ENCODE measurements at places on chromosomes 16 and 17.

- no peak for DNase-seq
These were observed 7.5 kb downstream of the CD7 start for GRCh38 chr17:82309656-82310570.

GRCh38 chr17:67491009-67491680 lies 114.1 kb downstream of the PITPNC1 start:
- peak; percentile 76 for DNase-seq

- peak; percentile 58 for DNase-seq
These were observed 196.7 kb upstream of the GSE1 start for GRCh38 chr16:85416228-85417109.

- DNase-seq: no peak
These were observed 58.1 kb downstream of the SLFN11 start for GRCh38 chr17:35315283-35315682.

- peak; percentile 63 for DNase-seq
These were observed 76.2 kb downstream of the NT5M start for GRCh38 chr17:17379197-17379991.

DNA sequence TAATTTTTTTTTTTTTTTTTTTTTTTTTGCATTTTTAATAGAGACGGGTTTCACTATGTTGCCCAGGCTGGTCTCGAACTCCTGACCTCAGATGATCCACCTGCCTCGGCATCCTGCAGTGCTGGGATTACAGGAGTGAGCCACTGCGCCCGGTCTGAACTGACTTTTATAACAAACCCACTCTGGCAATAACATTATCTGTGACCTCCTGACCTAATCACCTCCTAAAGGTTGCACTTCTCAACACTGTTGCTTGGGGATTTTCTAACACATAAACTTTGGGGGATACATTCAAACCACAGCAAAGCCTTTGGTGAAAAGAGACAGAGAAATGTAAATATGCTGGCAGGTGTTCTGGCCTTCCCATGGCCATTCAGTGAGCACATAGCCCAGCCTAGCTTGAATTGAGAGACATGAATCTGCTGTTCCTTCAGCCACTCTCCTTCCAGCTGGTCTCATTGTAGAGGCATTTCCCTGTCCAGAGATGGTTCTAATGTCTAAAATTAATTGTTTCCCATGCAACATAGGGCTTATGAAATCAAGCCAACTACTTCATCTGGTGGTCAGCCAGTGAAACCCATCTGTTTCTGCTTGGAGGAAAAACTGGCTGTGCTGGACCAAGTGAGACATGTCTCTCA lies 28.3 kb downstream of the LYRM1 start:
- DNase-seq: no peak

- no peak for DNase-seq
These were observed 151.5 kb upstream of the TOM1L1 start for GRCh38 chr17:54749157-54749556.

- DNase-seq: no peak
These were observed 18.8 kb downstream of the ZNF652 start for GRCh38 chr17:49343273-49343672.

GRCh38 chr17:1012823-1013728 lies 16.1 kb downstream of the TIMM22 start:
- DNase-seq: no peak

- peak; percentile 34 for DNase-seq
These were observed 64.5 kb upstream of the HSBP1 start for GRCh38 chr16:83743241-83743640.

DNA sequence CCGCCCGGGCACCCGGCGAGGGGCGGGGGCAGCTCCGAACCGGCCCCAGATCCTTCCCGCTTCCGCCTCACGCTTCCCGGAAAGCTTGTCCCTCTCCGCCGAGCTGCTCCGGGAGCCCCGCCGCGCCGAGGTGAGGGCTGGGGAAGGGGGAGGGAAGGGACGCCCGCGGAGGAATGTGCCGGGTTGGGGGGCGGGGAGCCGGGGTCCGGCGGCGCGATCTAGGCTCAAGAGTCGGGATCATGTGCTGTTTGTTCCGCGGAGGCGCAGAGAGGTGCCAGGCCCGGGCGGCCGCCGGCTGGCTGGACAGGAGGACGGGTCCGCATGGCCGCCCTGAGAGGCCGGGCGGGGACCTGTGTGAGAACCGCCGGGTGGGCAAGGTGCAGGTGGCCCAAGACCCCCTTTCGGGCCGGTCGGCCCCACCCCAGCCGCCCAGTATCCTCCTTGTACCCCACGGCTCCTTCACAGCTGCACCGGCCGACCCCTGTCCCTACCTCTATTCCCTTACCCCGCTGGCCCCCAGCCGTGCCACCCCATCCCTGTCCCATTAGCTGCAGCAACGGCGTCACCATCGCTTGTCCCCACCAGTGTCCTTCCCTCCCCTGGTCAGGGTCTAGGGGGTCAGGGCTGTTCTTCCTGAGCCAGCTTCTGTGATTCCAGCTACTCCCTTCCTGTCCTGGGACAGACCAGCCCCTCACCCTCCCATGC lies 429 bp downstream of the KIF1C start:
- DNase-seq: no peak

- no peak for DNase-seq
These were observed 8.7 kb downstream of the CES2 start for GRCh38 chr16:66944054-66944441.

DNA sequence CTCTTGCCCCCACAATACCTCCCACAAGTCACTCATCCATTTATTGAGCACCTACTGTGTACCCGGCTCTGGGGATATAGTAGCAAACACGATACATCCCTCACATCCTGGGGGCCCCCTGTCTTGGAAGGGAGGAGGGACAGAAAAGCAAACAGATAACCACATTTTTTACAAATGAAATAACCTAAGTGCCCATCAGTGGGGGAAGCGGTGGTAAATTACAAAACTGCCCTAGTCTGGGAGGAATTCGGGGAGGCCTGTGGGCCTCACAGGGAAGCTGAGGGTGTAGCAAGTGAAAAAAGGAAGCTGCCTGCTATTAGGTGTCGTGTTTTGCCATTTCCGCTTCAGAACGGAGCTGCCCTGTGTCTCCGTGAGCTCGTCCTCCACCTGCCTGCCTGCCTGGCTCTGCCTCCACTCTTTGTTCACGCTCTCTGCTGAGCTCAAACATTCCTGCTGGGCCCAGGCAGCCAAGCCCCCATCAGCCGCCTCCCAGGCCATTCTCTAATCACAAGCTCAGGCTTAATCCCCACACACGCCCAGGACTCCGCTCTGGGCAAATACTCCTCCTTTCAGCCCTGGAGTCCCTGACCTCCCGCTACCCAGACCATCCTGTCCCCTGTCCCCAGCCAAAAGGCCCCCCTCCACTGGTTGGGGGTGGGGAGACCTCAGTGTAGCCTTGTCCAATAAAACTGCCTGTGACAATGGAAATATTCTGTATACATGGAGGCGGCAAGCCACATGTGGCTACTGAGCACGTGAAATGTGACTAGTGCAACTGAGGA lies 10.2 kb upstream of the SEC14L5 start:
- no peak for DNase-seq

- DNase-seq: no peak
These were observed 20.3 kb upstream of the PECAM1 start for GRCh38 chr17:64410750-64411490.

Measured in head of caudate nucleus (tissue), 42 donors.